ENCODE measurements at places on chromosomes 5 and 9. TPM values are rescaled to one million over a fixed set of nuclear protein-coding genes. Genes with fewer than 3 reads are reported as not detected.

Gene ADAMTS2
- 28.7 TPM for total RNA-seq

Gene PCDHA1
- 0.04 TPM for total RNA-seq

Gene ITGA1
- 36.5 TPM for total RNA-seq

Gene SHROOM1
- 2.4 TPM for total RNA-seq

Gene RNF183
- 0.04 TPM for total RNA-seq

Gene ADRA1B
- total RNA-seq = 0.13 TPM

DNA sequence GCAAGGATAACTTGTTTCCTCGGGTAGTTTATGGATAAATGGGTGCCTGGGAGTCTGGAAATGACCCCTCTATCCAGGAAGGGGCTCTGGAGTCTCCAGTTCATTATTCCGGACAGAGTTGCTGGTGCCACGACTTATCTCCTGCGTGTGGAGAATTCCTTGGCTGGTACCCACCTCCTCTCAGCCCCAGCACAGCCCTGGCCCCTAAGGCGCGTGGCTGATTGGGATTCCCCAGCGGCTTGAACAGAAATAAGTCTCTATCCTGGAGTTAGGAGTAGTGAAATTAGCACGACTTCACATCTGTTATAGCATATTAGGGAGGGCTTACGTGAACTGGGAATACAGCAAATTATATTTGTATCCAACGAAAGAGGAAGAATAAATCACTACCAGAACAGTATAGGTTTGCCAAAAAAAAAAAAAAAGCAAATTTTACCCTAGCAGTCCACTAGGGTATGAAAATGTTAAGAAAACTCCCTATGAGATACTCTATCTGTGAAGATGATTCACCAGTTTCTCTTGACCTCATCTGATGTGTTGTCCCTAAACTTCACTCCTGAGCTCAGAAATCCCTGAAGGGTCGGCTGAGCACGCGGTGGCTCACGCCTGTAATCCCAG lies 172.5 kb upstream of the OTULINL start:
- H3K4me3 ChIP-seq = no peak overlapping the region
- H3K27ac ChIP-seq = peak overlapping the region; percentile 68
- DNase-seq = peak; percentile 78
- H3K4me1 ChIP-seq = peaks cover 16% of the 10 kb centered on the region
- H3K27me3 ChIP-seq = no peaks in the 10 kb centered on the region

- H3K27ac ChIP-seq = no peak overlapping the region
- no peak overlapping the region for H3K4me3 ChIP-seq
- H3K4me1 ChIP-seq = peaks cover 4% of the 10 kb centered on the region
- H3K36me3 ChIP-seq = no peaks in the 10 kb centered on the region
- no peaks in the 10 kb centered on the region for H3K27me3 ChIP-seq
- DNase-seq = no peak
Measured at GRCh38 chr5:178476531-178476930, 113.7 kb downstream of the COL23A1 start.

DNA sequence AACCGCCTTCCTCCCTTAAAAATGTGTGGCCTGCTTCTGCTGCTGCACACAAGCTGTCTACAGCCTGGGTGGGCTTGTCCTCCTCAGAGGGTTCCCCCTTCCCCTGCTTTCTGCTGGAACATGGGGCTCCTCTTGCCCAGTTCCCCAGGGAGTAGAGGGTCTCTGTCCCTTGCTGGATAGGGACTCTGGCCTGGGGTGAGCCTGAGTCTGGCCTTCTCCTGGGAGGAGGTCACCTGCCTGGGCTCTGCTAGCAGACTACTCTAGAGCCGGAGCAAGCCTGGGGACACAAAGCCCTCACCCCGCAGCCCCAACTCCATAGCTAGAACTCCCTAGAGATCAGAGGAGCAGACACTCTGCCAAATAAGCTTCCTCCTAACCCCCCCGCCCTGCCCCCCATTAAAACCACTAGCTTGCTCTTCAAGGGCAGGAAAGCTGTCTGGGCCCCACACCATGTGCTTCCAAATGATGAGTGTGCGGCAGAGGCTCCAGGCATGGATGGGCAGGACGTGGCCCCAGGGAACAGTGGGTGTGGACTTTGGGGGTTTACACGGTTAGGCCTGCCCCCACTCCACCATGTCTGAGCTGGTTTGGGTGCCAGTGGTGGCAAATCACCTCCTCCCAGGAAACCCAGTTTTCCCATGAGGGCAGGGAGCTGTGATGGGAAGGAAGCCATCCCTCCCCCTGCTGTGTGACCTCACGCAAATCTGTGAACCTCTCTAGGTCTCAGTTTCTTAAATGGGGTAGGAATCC lies 10.0 kb downstream of the TCF7 start:
- no peak overlapping the region for H3K27ac ChIP-seq
- peaks cover 13% of the 10 kb centered on the region for H3K36me3 ChIP-seq
- DNase-seq = no peak
- peaks cover 2% of the 10 kb centered on the region for H3K27me3 ChIP-seq

- H3K27ac ChIP-seq = no peak overlapping the region
- no peaks in the 10 kb centered on the region for H3K27me3 ChIP-seq
- no peak for DNase-seq
- H3K4me3 ChIP-seq = no peak overlapping the region
- peaks cover 47% of the 10 kb centered on the region for H3K4me1 ChIP-seq
Measured at GRCh38 chr5:135377751-135378680, 21.0 kb downstream of the MACROH2A1 start.

- no peaks in the 10 kb centered on the region for H3K4me1 ChIP-seq
- H3K27ac ChIP-seq = no peak overlapping the region
- H3K27me3 ChIP-seq = no peaks in the 10 kb centered on the region
- H3K36me3 ChIP-seq = no peaks in the 10 kb centered on the region
- H3K4me3 ChIP-seq = no peak overlapping the region
- no peak for DNase-seq
Measured at GRCh38 chr5:173901705-173902104, 13.6 kb downstream of the CPEB4 start.

GRCh38 chr9:92429836-92430235 lies 5.6 kb upstream of the OMD start:
- H3K36me3 ChIP-seq = no peaks in the 10 kb centered on the region
- no peaks in the 10 kb centered on the region for H3K27me3 ChIP-seq
- no peak overlapping the region for H3K27ac ChIP-seq

GRCh38 chr9:124774129-124774978 lies 2.6 kb upstream of the OLFML2A start:
- peak; percentile 89 for DNase-seq
- peaks cover 23% of the 10 kb centered on the region for H3K27me3 ChIP-seq
- H3K36me3 ChIP-seq = no peaks in the 10 kb centered on the region
- H3K4me3 ChIP-seq = no peak overlapping the region

DNA sequence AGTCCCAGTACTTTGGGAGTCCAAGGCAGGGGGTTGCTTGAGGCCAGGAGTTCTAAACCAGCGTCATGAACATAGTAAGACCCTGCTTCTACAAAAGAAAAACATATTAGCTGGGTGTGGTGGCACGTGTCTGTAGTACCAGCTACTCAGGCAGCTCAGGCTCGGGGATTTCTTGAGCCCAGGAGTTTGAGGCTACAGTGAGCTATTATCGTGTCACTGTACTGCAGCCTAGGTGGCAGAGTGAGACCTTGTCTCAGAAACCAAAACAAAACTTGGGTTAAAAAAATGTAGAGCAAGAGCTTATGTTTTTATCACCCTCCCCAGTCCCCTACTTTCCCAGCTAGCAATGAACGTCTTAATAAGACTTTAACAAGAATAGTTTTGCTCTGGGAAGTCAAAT lies 46.7 kb downstream of the UHRF2 start:
- H3K4me3 ChIP-seq = no peak overlapping the region
- H3K27ac ChIP-seq = no peak overlapping the region
- H3K27me3 ChIP-seq = no peaks in the 10 kb centered on the region
- DNase-seq = no peak
- no peaks in the 10 kb centered on the region for H3K36me3 ChIP-seq
- H3K4me1 ChIP-seq = no peaks in the 10 kb centered on the region

GRCh38 chr5:80837679-80838078 lies 122.5 kb upstream of the RASGRF2 start:
- no peak overlapping the region for H3K4me3 ChIP-seq
- H3K4me1 ChIP-seq = no peaks in the 10 kb centered on the region
- no peak overlapping the region for H3K27ac ChIP-seq
- no peaks in the 10 kb centered on the region for H3K27me3 ChIP-seq

- DNase-seq = peak; percentile 58
- no peaks in the 10 kb centered on the region for H3K36me3 ChIP-seq
- H3K27me3 ChIP-seq = no peaks in the 10 kb centered on the region
- H3K4me1 ChIP-seq = peaks cover 7% of the 10 kb centered on the region
Measured at GRCh38 chr5:71778678-71779276, 59.7 kb downstream of the CARTPT start.

GRCh38 chr5:114838937-114839336 lies 330.8 kb downstream of the TRIM36 start:
- H3K36me3 ChIP-seq = no peaks in the 10 kb centered on the region
- DNase-seq = no peak
- no peak overlapping the region for H3K4me3 ChIP-seq
- H3K27ac ChIP-seq = no peak overlapping the region
- H3K27me3 ChIP-seq = no peaks in the 10 kb centered on the region
- H3K4me1 ChIP-seq = no peaks in the 10 kb centered on the region

DNA sequence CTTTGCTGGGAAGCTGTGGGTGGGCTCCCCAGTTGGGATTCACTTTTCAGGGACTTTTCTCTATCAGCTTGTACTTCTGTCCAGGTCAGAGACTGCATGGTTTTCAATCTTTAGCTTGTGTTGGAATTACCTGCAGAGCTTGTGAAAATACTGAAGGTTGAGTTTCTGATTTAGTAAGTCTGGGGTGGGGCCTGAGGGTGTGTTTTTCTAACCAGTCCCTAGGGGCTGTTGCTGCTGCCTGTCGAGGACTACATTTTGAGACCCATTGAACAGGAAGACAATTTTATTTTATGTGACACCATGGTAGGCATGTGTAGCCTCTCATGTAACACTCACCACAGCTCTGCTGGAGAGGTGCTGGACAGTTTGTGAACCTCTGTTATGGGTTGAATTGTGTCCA lies 14.7 kb upstream of the MLANA start:
- H3K4me1 ChIP-seq = no peaks in the 10 kb centered on the region
- no peak for DNase-seq
- no peak overlapping the region for H3K27ac ChIP-seq
- no peaks in the 10 kb centered on the region for H3K36me3 ChIP-seq
- no peaks in the 10 kb centered on the region for H3K27me3 ChIP-seq

DNA sequence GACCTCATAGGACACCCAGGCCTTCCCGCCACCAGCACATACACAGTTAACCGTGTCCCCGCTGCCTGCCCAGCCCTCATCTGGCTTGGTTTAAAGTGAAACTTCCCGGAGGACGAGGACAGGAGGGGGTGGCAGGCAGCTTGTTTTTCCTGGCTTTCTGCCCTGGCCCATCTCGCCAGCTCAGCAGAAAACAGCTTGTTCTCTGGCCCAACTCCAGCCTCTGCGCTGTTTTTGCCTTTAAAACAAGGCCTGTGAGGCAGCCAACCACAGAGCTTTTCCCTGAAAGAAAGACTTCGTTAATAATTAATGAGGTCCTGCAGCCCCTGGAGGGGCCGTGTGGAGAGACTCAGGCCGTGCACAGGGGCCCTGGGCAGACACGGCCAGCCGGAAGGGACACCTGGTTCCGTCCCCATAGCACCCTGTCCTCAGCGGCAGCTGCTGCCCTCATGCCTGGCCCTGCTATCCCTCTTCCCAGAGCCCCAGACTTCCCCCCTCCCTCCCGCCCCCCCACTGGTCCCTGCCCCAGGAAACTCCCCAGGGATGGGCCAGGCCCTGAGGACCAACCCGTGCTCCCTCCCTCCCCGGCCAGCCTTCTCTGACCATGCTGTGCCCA lies 108.7 kb downstream of the RXRA start:
- H3K4me3 ChIP-seq = no peak overlapping the region
- peaks cover 87% of the 10 kb centered on the region for H3K4me1 ChIP-seq
- H3K27me3 ChIP-seq = no peaks in the 10 kb centered on the region

DNA sequence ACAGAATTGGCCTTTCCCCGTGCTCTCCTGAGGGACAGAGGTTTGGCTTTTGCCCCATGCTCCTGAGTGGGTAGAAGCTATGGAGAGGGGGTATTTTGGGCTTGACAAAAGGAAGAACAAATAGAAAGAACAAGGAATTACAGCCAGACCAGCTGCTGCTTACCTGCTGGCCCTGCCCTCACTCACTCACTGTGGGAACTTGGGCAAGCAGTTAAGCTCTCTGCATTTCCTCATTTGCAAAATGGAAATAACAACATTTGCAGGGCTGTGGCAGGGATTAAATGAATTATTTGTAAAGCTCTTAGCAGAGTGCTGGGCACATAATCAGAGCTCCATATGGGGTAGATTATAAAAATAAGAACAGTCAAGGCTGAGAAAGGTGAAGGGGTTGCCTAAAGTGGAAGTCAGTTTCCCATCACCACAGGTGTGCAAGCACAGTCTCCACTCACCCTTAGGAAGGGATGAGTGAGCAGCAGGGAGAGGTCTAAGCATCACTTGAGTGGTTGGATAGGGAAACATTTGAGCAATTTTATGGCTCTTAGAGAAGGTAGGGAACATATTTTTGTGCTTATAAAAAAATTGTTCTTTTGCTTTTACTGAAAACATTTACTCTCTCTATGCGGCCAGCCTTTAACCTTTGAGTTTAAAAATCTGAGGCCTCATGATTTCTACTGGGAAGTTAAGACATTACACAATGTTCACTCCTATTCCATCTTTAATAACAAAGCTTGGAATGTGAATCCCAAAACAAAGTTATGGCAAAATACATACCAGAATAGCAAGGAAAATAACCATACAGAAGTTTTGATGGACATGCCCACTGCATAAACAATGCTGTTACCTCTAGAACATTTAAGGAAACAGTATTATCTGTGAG lies 42.8 kb upstream of the LHFPL2 start:
- H3K4me1 ChIP-seq = no peaks in the 10 kb centered on the region
- H3K4me3 ChIP-seq = no peak overlapping the region
- H3K27me3 ChIP-seq = no peaks in the 10 kb centered on the region
- no peak overlapping the region for H3K27ac ChIP-seq

- peak; percentile 54 for DNase-seq
- peaks cover 8% of the 10 kb centered on the region for H3K4me1 ChIP-seq
- H3K36me3 ChIP-seq = no peaks in the 10 kb centered on the region
- no peaks in the 10 kb centered on the region for H3K27me3 ChIP-seq
- no peak overlapping the region for H3K4me3 ChIP-seq
Measured at GRCh38 chr9:96071076-96071814, 195.8 kb downstream of the ERCC6L2 start.

GRCh38 chr5:148858106-148858505 lies 31.7 kb downstream of the ADRB2 start:
- peaks cover 13% of the 10 kb centered on the region for H3K4me1 ChIP-seq
- DNase-seq = no peak
- no peaks in the 10 kb centered on the region for H3K27me3 ChIP-seq
- H3K36me3 ChIP-seq = no peaks in the 10 kb centered on the region
- H3K27ac ChIP-seq = no peak overlapping the region
- no peak overlapping the region for H3K4me3 ChIP-seq

DNA sequence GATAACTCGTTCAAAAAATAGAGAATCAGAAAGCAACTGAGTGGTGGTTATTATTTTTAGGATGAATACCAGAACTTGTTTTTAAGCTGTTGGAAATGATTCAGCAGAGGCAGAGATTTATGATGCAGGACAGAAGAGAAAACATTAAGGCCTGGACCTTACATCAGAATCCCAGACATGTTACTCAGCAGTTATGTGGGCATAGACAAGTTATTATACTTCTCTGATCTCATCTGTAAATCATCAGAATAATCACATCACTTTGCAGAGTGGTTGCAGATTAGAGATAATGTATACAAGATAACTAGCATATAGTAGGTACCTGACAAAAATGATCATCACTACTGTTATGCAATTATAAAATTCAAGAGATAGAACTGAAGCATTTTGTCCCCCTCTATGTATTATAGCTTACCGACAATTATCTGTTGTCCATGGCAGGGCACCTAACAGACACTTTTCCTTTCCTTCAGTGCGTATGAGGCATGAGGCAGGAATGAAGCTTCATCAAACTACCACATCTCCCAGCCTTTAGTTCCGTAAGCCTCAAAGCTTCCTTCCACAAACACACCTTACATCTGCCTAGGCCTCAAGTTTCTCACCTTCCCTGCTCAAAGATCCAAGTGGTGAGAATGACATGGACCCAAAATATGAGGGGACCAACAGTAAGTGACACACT lies 165.9 kb downstream of the DENND1A start:
- H3K4me1 ChIP-seq = no peaks in the 10 kb centered on the region
- no peak overlapping the region for H3K4me3 ChIP-seq
- no peak overlapping the region for H3K27ac ChIP-seq
- H3K36me3 ChIP-seq = no peaks in the 10 kb centered on the region

Measured in muscle of leg (tissue), 16 donors.